ENCODE measurements at places on chromosomes 3 and 15. TPM values are rescaled to one million over a fixed set of nuclear protein-coding genes. Genes with fewer than 3 reads are reported as not detected.

The ACAP2 gene
- total RNA-seq = 14.3 TPM

The MYRIP gene
- total RNA-seq = 1.5 TPM

The MYZAP gene
- total RNA-seq = 934 TPM

The EMC7 gene
- total RNA-seq = 56.5 TPM

The FAIM gene
- 3.1 TPM for total RNA-seq

The HRH1 gene
- 1.4 TPM for total RNA-seq

The CFAP92 gene
- 0.25 TPM for total RNA-seq

The SERINC4 gene
- 0.44 TPM for total RNA-seq

The CPLX3 gene
- 1.2 TPM for total RNA-seq

The ADAMTSL3 gene
- 11.9 TPM for total RNA-seq

Measured in left ventricle myocardium inferior (tissue), 1 donor.